ENCODE measurements at places on chromosomes 1 and 21.

GRCh38 chr1:232764458-232765251 is 40.6 kb upstream of the MAP10 start:
- DNase-seq: no peak

DNA sequence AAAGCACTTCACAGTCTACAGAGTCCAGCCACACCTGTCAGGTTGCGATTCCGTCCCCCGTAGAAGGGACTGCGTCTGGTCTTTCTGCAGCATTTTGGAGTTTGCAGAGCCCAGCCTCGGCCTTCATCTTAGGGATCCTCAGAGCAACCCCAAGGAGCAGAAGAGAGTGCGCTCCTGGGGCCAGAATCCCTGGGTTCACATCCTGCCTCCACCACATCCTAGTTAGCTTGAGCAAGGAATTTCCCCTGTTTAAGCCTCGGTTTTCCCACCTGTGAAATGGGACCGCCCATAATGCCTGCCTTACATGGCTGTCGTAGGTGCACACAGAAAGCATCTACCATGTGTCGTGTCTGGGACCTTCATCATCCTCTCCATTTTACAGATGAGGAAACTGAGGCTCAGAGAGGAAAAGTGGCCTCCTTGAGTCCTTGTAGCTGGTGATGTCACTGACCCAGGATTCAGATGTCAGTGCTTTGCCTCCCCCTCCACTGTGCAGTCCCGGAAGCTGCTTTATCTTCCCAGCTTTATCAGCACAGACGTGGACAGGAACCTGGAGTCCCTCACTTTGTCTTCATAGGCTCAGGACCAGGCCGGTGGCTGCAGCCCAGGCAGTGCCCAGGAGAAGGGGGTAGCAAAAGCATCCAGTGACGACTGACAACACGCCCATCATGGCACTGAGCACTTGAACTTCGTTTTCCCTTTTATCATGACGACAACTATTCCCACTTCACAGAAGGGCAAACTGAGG is 438.5 kb downstream of the MATN1 start:
- DNase-seq: no peak

GRCh38 chr1:205994346-205994745 is 8.8 kb downstream of the RAB7B start:
- no peak for DNase-seq

GRCh38 chr1:230818901-230819300 is 49.4 kb downstream of the C1orf198 start:
- no peak for DNase-seq

DNA sequence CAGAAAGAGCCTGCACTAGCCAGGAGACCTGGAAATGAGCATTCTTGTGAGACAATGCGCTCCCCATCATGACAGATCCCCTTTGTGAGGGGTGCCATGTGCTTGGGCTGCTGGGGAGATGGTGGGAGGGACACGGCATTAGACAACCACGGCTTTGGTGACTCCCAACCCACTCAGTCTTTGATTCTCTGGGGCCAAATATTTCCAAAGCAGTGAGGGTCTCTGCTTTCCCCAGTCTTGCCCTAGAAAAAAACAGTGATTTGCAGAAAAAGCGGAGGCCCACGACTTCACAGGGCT is 10.2 kb downstream of the SLC45A3 start:
- no peak for DNase-seq

DNA sequence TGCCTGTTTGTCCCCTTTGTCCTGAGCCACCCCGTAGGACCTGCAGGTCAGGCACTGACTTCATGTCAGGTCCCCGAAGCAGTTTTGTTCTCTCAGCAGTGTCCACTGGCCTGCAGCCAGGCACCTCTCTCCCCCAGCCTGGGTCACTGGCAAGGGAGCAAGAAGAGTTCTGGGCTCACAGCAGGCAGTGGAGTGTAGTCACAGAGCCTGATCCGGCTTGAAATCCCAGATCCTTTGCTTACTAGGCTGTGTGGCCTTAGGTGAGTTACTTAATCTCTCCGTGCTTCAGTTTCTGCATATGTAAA is 34.2 kb downstream of the L1TD1 start:
- DNase-seq: no peak

- DNase-seq: no peak
Measured at GRCh38 chr21:38266732-38267131, 9.9 kb downstream of the KCNJ15 start.

- DNase-seq: no peak
Measured at GRCh38 chr1:76759171-76759860, 108.0 kb upstream of the ST6GALNAC5 start.

DNA sequence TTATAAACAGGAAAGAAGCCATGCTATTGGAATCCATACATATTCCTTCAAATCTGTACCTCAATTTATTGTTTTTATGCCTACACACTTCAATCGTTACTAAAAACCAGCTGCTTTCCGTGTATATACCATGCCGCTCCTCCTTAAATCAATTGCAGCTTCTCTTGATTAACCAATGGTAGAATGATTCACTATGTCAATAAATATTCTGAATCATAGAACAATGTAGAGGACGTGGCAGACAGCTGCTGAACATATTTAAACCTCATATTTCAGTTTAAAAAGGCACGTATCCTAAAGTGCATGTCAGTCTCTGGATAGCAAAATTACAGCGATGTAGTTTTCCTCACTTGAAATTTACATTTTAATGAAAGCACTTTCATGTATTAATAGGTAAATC is 100.4 kb downstream of the MRPL39 start:
- DNase-seq: no peak

GRCh38 chr1:214363386-214363785 is 82.4 kb downstream of the SMYD2 start:
- no peak for DNase-seq

DNA sequence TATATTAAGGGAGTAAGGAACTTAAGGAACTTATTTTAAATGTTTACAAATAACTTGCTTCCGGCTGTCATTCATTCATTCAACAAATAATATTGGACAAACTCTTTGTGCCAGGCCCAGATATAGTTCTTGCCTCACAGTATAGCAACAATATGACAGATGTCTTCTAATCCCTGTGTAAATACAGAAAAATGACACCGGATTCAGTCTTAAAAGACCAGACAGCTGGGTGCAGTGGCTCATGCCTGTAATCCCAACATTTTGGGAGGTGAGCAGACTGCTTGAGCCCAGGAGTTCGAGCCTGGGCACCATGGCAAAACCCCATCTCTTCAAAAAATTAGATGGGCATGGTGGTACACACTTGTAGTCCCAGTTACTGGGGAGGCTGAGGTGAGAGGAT is 23.7 kb downstream of the EIF2B3 start:
- DNase-seq: no peak

- DNase-seq: no peak
Measured at GRCh38 chr1:5779608-5780323, 212.5 kb downstream of the NPHP4 start.

DNA sequence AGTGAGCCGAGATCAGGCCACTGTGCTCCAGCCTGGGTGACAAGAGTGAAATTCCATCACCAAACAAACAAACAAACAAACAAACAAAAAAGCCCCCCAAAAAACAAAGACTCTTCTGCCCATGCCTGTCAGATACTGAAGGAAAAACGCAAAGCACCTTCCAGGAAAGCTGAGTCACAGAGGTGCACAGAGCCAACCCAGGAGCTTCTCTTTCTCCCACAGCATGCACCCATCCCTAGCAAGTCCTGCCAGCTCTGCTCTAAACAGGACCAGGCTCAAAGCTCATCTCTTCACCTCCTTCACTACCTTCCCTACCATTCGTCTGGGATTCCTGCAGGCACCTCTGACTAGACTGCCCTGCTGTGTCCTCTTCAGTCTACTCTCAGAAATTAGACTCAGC is 46.5 kb downstream of the ETS2 start:
- no peak for DNase-seq

DNA sequence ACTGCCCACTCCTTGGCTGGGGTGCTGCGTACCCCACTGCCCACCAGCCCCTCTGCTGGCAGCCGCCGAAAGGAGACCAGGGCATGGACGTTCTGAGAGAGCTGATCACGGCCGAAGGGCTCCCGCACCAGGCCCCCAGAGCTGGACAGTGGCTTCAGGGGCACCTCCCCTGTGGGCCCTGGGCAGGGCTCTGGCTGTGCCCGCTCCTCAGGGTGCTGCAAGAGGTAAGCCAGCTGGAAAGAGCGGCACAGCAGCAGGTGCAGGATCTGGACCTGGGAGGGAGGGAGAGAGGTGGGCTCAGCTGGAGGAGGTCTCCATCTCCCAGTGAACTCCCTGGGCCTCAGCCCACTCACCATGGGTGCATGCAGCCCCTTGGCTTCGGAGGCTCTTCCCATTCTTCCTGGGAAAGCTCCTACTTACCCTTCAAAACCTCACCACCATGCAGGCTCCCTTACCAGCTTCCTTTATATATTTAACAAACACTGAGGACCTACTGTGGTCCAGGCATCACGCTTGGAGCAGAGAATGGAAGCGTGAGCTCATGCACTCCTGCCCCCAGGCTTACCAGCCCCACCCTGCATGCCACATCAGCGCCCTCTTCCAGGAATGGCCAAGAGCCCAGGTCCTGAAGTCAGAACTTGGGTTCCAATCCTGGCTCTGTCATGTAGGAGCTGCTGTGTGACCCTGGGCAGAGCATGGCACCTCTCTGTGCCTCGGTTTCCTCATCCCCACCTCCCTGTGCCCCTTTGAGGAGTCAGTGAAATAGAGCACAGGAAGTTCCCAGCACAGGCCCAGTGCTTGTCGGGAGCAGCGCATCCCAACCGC is 6.8 kb upstream of the KIF17 start:
- no peak for DNase-seq

DNA sequence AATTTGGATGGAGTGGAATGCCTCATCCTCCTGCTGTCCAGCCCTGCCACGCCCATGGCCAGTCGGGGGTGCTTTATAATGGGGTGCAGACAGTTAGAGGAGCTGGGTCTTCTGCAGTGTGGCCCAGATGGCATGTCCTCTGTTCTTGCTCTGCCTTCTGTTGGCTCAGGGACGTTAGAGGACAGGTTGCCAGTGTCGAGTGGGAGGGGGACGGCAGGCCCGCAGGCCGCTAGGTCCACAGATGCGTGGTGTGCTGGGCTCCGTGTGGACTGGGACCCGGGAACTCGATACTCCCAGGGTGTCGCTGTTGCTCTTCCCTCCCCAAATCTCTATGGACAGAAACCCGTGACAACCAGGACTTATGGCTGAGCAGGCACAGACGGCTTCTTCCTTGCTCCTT is 33.3 kb downstream of the SIM2 start:
- DNase-seq: no peak

- no peak for DNase-seq
Measured at GRCh38 chr1:46449223-46450159, 40.1 kb upstream of the DMBX1 start.

DNA sequence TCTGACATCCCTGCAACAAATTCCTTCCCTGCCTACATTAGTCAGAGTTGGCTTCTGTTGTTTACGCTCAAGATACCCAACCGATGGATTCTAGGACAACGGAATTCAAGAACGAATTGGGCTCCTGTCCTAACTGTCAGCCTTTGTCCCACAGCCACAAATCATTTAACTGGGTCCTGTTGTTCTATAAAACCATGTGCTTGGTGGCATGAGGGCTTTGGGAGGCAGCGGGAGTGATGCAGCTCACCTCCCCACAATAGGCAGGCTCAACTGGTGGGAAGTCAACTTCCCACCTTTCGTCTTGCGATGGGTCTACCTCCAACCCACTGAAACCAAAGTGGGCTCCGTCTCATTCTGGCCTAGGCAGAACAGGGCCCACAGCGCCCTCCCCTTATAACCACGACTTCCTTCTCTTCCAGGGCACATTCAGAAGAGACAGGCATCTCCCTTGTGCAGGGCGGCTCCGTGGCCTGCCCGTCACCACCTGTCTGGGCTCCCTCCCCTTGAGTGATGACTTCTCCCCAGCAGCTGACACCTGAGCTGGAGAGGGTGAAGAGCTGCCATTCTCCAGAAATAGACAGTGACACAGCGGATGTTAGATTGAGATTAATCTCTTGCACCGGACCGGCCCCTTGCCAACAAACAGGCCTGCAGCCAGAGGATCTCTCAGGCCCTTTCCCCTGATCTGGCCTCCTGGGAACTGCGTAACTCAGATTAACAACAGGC is 26.5 kb downstream of the LRRC38 start:
- peak; percentile 94 for DNase-seq

- peak; percentile 84 for DNase-seq
Measured at GRCh38 chr1:43172527-43172972, 420 bp downstream of the CFAP57 start.

DNA sequence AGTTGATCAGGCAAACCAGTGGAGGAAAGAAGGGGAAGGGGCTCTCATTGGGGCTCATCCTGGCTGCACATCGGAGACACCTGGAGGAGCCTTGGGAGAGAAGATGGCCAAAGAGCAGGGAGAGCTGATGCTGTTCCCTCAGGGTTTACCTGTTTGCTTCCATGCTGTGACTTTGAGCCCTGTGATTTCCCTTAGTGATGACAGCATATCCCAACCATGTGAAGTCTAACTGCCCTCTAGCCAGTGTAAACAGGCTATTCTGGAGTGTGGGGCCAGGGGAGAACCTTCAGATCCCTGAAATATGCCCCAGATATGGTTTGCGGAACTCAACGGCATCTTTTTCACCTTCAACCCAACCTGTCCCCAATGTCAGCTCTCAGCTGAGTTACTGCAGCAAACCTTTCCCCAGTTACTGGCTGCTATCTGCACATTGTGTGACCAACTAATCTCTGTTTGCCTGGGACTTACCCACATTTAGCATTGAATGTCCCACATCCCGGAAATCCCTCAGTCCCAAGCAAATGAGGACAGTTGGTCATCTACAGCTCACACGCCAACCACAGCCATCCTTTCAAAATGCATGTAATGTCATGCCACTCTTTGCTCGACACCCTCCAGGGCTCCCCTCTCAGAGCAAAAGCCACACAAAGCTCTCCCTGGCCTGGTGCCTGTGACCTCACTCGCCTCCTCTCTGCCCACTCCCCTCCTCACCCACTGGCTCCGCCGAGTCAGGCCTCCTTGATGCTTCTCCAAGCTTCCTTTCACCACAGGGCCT is 242.3 kb downstream of the KCNJ6 start:
- no peak for DNase-seq

- peak; percentile 26 for DNase-seq
Measured at GRCh38 chr1:107430540-107431228, 289.8 kb downstream of the NTNG1 start.
